ENCODE measurements at places on chromosomes 4 and X. TPM values are rescaled to one million over a fixed set of nuclear protein-coding genes. Genes with fewer than 3 reads are reported as not detected.
A peak's percentile ranks its signal among the peaks of the same experiment; 100 is the strongest.

Gene SHROOM2
- 11.8 TPM for total RNA-seq

DNA sequence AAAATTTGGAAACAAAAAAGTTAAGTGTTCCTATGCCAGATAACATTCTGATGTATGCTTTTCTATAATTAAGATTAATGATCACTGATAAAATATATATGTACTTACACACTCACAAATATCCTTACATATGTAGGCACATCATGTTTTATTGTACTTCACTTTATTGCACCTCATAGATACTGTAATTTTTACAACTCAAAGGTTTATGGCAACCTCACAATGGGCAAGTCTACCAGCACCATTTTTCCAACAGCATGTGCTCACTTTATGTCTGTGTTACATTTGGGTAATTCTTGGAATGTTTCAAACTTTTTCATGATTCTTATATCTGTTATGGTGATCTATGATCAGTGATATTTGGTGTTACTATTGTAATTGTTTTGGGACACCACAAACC is 57.8 kb upstream of the GPRIN3 start:
- no peak overlapping the region for H3K4me3 ChIP-seq
- no peak for DNase-seq
- no peaks in the 10 kb centered on the region for H3K27me3 ChIP-seq
- H3K27ac ChIP-seq: no peak overlapping the region
- H3K4me1 ChIP-seq: no peaks in the 10 kb centered on the region

- H3K36me3 ChIP-seq: no peaks in the 10 kb centered on the region
- H3K4me3 ChIP-seq: no peak overlapping the region
- DNase-seq: no peak
- no peaks in the 10 kb centered on the region for H3K4me1 ChIP-seq
Observed at GRCh38 chr4:37873386-37873785, 17.5 kb upstream of the TBC1D1 start.

- no peaks in the 10 kb centered on the region for H3K36me3 ChIP-seq
- H3K27ac ChIP-seq: no peak overlapping the region
- H3K4me3 ChIP-seq: no peak overlapping the region
- DNase-seq: no peak
- peaks cover 10% of the 10 kb centered on the region for H3K27me3 ChIP-seq
Observed at GRCh38 chrX:72121383-72121782, 10.3 kb downstream of the RTL5 start.

- no peaks in the 10 kb centered on the region for H3K4me1 ChIP-seq
- H3K36me3 ChIP-seq: no peaks in the 10 kb centered on the region
- H3K27me3 ChIP-seq: no peaks in the 10 kb centered on the region
- no peak overlapping the region for H3K4me3 ChIP-seq
Observed at GRCh38 chr4:184617600-184618196, 31.5 kb downstream of the CASP3 start.

Gene AKAP14
- total RNA-seq: not detected

Gene NAA11
- total RNA-seq: not detected

- no peaks in the 10 kb centered on the region for H3K27me3 ChIP-seq
- no peak overlapping the region for H3K27ac ChIP-seq
- H3K36me3 ChIP-seq: no peaks in the 10 kb centered on the region
- H3K4me1 ChIP-seq: peaks cover under 1% of the 10 kb centered on the region
- peak; percentile 72 for DNase-seq
Observed at GRCh38 chr4:37383579-37384229, 139.2 kb downstream of the NWD2 start.

Gene F8A2
- total RNA-seq: not detected

Gene ZC4H2
- total RNA-seq: 35.6 TPM

Gene PDCL2
- total RNA-seq: not detected

DNA sequence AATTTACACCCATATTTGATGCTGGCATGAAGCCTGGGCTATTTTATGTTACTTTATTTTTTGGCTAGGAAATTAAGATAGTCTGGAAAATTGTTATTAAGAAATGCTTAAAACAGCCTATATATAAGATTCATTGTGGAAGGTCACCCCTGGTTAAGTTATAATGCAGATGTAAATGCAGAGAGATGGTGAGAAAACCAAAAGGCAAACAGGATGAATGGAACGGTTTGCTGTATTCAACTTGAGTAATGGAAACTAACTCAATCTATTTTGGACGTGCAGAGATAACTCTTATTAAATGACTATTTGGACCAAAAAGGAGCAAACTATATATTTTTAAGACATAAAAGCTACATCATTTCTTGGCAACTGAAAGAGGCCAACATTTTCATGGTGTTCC is 446.3 kb upstream of the FRG1 start:
- no peaks in the 10 kb centered on the region for H3K4me1 ChIP-seq
- H3K27ac ChIP-seq: no peak overlapping the region
- H3K4me3 ChIP-seq: no peak overlapping the region
- no peaks in the 10 kb centered on the region for H3K36me3 ChIP-seq

GRCh38 chr4:169758401-169758962 is 738 bp upstream of the HPF1 start:
- H3K4me3 ChIP-seq: no peak overlapping the region
- no peak overlapping the region for H3K27ac ChIP-seq
- H3K36me3 ChIP-seq: no peaks in the 10 kb centered on the region
- H3K4me1 ChIP-seq: peaks cover 9% of the 10 kb centered on the region

- H3K27ac ChIP-seq: no peak overlapping the region
- H3K36me3 ChIP-seq: no peaks in the 10 kb centered on the region
Observed at GRCh38 chrX:25544641-25545040, 528.9 kb upstream of the ARX start.

- DNase-seq: no peak
- no peak overlapping the region for H3K4me3 ChIP-seq
- no peaks in the 10 kb centered on the region for H3K36me3 ChIP-seq
- no peaks in the 10 kb centered on the region for H3K27me3 ChIP-seq
Observed at GRCh38 chr4:170413951-170414350, 324.2 kb upstream of the AADAT start.

DNA sequence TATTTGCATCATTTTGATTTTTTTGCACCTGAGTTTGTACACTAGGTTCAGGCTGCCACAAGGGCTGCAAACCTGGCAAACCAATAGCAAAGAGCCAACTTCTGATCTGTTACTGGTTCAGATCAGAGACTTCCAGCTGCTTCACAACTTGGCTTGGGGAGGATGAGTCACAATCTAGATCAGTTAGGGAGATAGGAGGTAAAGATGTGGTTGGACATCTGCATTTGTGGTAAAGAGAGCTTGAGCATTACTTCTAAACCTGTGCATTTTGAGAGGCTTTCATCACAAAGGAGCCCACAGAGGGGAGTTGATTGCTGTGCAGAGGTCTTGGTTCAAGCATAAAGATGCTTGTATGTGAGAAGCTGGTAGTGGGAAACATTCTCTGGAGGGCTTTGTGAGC is 34.5 kb downstream of the LINC00632 start:
- H3K4me3 ChIP-seq: no peak overlapping the region
- H3K27me3 ChIP-seq: no peaks in the 10 kb centered on the region

- H3K27ac ChIP-seq: no peak overlapping the region
- no peaks in the 10 kb centered on the region for H3K27me3 ChIP-seq
- H3K36me3 ChIP-seq: no peaks in the 10 kb centered on the region
- DNase-seq: peak; percentile 7
- H3K4me3 ChIP-seq: no peak overlapping the region
- no peaks in the 10 kb centered on the region for H3K4me1 ChIP-seq
Observed at GRCh38 chr4:97720869-97721432, 422.3 kb downstream of the STPG2 start.

- peak; percentile 44 for DNase-seq
Observed at GRCh38 chr4:25223802-25224375, 9.9 kb upstream of the PI4K2B start.

GRCh38 chr4:38819569-38819968 is 15.0 kb upstream of the TLR1 start:
- no peaks in the 10 kb centered on the region for H3K36me3 ChIP-seq
- H3K27me3 ChIP-seq: no peaks in the 10 kb centered on the region
- no peak overlapping the region for H3K4me3 ChIP-seq

DNA sequence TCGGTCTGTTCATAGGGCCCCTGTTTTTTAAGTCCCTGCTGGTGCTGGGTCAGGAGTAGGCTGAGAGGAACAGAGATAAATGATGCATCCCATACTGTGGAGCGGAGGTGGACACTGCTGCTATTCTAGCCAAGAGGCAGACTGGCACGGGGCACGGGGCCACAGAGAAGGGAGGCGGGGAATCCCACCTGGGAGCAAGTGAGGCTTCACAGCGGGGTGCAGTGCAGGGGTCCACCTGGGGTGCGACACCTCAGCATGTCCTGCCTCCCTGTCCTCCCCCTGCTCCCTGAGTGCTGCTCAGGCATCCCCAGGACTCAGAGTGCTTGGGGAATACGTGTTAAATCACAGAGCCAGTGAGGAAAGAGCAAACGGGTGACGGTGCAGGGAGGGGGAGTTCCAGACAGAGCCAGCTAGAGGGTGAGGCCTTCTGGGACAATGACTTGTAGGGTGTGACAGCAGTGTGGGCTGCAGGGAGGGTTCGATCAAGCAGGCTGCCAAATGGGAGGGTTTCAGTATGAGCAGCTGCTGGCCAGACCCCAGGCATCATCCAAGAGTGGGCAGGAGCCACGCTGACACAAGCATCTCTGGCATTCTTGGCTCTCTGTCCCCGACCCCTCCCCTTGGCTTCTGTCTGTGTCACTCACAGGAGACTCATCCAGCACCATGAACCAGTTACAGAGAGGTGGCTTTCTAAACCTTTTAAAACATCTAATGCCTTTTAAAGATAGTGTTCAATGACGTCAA is 13.7 kb upstream of the HTRA3 start:
- H3K4me3 ChIP-seq: no peak overlapping the region
- no peaks in the 10 kb centered on the region for H3K27me3 ChIP-seq
- H3K4me1 ChIP-seq: no peaks in the 10 kb centered on the region
- no peaks in the 10 kb centered on the region for H3K36me3 ChIP-seq
- no peak overlapping the region for H3K27ac ChIP-seq
- no peak for DNase-seq

Gene MAGEB2
- total RNA-seq: not detected

DNA sequence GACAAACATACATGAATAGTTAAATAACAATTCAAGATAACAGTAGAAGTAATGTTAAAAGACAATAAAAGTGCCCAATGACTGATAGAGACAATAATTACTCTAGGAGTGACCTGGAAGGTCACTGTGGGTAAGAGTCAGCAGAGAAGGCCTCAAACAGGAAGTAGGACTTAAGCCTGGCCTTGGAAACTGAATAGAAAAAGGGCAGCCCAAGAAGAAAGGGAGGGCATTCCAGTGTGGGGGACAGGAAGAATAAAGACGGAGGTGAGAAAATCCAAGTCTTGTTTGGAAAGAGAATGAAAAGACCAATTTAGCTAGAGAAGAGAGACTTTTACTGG is 6.0 kb downstream of the P2RY4 start:
- H3K27me3 ChIP-seq: no peaks in the 10 kb centered on the region
- H3K4me1 ChIP-seq: no peaks in the 10 kb centered on the region
- no peak for DNase-seq

DNA sequence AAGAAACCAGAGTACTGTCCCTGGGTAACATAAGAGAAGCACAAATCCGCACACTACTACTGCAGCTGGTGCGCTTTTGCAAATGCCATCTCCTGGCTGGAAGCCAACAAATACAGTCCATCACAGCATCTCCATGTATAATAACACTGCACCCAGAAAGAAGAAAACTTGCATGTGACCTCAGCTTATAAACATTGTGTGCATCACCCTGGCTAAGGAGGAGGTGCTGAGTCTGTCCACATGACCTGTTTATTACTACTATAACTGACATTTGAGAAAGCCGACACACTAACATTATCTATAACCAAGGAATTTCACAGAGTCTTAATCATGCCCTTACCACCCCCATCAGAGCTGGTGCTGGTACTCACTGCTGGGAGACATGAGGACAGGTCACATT is 516.8 kb downstream of the CFAP47 start:
- no peak overlapping the region for H3K4me3 ChIP-seq
- no peaks in the 10 kb centered on the region for H3K36me3 ChIP-seq
- no peak overlapping the region for H3K27ac ChIP-seq
- DNase-seq: no peak

- H3K4me3 ChIP-seq: no peak overlapping the region
- H3K27me3 ChIP-seq: no peaks in the 10 kb centered on the region
- no peaks in the 10 kb centered on the region for H3K4me1 ChIP-seq
Observed at GRCh38 chr4:183485411-183486160, 19.3 kb upstream of the ING2 start.

Gene PUDP
- total RNA-seq: 20.6 TPM

DNA sequence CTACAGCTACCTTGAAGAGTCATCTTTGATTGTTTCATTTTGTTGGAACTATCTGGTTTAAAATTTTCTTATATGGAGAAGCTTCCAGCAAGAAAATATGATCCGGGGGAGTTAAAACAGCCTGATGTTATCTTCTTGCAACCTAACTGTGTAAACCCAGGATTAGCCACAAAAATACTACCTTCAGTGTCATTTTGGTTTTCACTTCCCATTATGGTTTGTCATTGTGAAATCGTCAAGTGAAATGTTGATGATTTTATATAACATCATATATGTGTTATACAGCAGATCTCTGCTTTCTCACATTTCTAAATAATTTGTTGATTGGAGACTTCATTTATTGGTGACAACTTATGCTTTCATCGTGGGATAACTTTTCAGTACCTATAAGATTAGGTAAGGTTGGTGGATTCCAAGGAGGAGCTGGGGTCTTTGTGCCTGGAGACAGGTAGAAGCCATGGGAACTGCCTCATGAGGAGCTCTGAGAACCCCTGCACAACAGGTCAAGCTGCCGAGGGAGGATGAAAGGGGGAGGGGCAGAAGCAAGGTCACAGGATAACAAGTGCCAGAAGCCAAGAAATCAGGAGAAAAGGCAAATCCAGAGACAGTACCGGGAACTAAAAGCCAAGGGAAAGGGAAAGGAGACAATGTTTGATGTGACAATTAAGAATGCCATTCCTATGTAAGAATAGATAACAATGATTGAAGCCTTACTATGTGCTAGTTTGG is 7.2 kb downstream of the ARHGAP24 start:
- H3K27me3 ChIP-seq: peaks cover 8% of the 10 kb centered on the region
- H3K4me1 ChIP-seq: no peaks in the 10 kb centered on the region
- H3K27ac ChIP-seq: no peak overlapping the region
- H3K4me3 ChIP-seq: no peak overlapping the region
- no peak for DNase-seq
- H3K36me3 ChIP-seq: no peaks in the 10 kb centered on the region

- no peak overlapping the region for H3K4me3 ChIP-seq
- no peaks in the 10 kb centered on the region for H3K27me3 ChIP-seq
- DNase-seq: no peak
- H3K27ac ChIP-seq: no peak overlapping the region
Observed at GRCh38 chr4:144634978-144635747, 10.8 kb upstream of the HHIP start.
